ENCODE measurements at places on chromosomes 13 and 19. TPM values are rescaled to one million over a fixed set of nuclear protein-coding genes. Genes with fewer than 3 reads are reported as not detected.

DNA sequence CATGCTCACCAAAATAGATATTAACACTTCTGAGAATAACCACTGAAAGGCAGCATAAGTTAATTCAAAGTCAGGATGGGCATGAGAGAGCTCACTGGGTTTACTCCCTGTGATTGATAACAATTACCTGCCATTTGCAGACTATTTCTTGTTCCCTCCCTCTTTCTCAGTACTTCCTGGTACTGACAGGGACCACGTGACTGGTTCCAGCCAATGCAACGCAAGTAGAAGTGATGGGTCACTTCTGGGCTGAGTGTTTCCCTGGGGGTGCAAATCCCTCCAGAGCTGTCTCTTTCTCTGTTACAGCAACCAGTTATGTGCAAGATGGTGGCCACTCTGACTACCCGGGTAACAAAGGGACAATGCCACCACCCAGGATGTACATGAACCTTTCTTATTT lies 118.8 kb downstream of the EFNB2 start:
- no peak overlapping the region for H3K27ac ChIP-seq
- DNase-seq, result no peak
- no peak overlapping the region for H3K4me3 ChIP-seq
- H3K36me3 ChIP-seq, result no peaks in the 10 kb centered on the region
- H3K27me3 ChIP-seq, result no peaks in the 10 kb centered on the region

Gene SLC25A42
- 4.1 TPM for total RNA-seq

GRCh38 chr13:83117046-83117445 lies 765.2 kb downstream of the SLITRK1 start:
- no peaks in the 10 kb centered on the region for H3K36me3 ChIP-seq
- no peak overlapping the region for H3K27ac ChIP-seq
- no peak for DNase-seq
- H3K4me1 ChIP-seq, result no peaks in the 10 kb centered on the region

Gene FFAR3
- total RNA-seq, result not detected

DNA sequence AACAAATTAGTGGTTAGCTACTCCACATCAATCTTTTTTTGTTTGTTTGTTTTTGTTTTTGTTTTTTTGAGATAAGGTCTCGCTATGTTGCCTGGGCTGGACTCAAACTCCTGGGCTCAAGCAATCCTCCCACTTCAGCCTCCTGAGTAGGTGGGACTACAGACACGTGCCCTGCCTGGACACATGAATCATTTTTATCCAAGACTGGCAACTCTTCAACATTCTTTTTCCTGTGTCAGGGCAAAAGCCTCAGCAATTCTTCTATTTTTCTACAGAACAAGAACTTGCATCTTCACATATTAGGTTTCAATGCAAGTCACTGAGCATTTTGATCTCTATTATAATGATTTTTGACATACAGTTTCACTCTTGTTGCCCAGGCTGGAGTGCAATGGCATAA lies 76.8 kb upstream of the LRCH1 start:
- H3K27ac ChIP-seq, result no peak overlapping the region
- no peaks in the 10 kb centered on the region for H3K36me3 ChIP-seq
- H3K27me3 ChIP-seq, result no peaks in the 10 kb centered on the region
- DNase-seq, result no peak
- no peak overlapping the region for H3K4me3 ChIP-seq

Gene ZNF547
- total RNA-seq, result 2.0 TPM

Gene LRRC8E
- 3.4 TPM for total RNA-seq

- no peaks in the 10 kb centered on the region for H3K4me1 ChIP-seq
- H3K4me3 ChIP-seq, result no peak overlapping the region
- no peaks in the 10 kb centered on the region for H3K27me3 ChIP-seq
- DNase-seq, result no peak
These were observed 53.4 kb upstream of the KLF12 start for GRCh38 chr13:74187564-74187963.

GRCh38 chr13:97441368-97441767 lies 7.4 kb downstream of the RAP2A start:
- peaks cover 7% of the 10 kb centered on the region for H3K36me3 ChIP-seq
- no peaks in the 10 kb centered on the region for H3K4me1 ChIP-seq
- H3K27me3 ChIP-seq, result no peaks in the 10 kb centered on the region
- no peak overlapping the region for H3K27ac ChIP-seq
- no peak for DNase-seq

GRCh38 chr19:35299523-35300338 lies 7.8 kb downstream of the MAG start:
- peak; percentile 78 for DNase-seq
- H3K4me3 ChIP-seq, result no peak overlapping the region
- no peaks in the 10 kb centered on the region for H3K27me3 ChIP-seq

DNA sequence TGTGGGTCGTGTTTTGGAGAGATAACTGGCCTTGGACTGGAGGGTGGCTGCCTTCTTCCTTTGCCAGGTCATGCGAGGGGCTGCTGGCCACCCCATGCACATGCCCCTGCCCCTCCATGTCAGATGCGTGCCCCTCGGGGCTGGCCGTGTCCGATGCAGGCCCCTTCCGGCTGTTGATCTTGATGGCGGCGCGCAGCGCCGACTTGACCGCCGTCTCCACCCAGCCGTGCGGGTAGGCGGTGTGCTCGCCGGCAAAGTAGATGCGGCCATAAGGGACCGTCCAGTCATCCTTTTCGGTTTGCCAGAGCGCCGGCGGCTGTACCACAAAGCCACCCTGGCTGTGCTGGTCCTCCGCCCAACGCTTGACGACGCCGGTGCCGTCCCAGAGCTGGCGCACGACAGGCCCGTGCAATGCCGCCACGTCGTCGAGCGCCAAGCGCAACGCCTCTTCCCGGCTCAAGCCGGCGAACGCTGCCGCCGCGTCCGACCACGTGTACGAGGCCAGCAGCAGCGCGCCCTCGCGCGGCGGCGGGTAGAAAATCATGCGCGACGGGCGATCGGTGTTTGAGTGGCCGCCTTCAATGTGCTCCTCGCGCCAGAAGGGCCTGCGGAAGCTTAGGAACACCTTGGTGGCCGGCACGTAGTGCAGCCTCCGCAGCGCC lies 6.9 kb downstream of the IL4I1 start:
- H3K4me3 ChIP-seq, result peak overlapping the region; percentile 61
- peak; percentile 94 for DNase-seq
- H3K4me1 ChIP-seq, result peaks cover 8% of the 10 kb centered on the region
- H3K36me3 ChIP-seq, result no peaks in the 10 kb centered on the region

GRCh38 chr19:4877753-4878490 lies 10.5 kb upstream of the PLIN3 start:
- no peak for DNase-seq
- H3K36me3 ChIP-seq, result no peaks in the 10 kb centered on the region
- H3K4me1 ChIP-seq, result no peaks in the 10 kb centered on the region
- H3K27ac ChIP-seq, result peak overlapping the region; percentile 45

- no peak overlapping the region for H3K27ac ChIP-seq
- H3K4me3 ChIP-seq, result no peak overlapping the region
- DNase-seq, result no peak
- H3K27me3 ChIP-seq, result no peaks in the 10 kb centered on the region
- H3K36me3 ChIP-seq, result peaks cover 58% of the 10 kb centered on the region
These were observed 16.6 kb downstream of the PLIN4 start for GRCh38 chr19:4501691-4502090.

Gene FAM174C
- total RNA-seq, result 44.5 TPM

DNA sequence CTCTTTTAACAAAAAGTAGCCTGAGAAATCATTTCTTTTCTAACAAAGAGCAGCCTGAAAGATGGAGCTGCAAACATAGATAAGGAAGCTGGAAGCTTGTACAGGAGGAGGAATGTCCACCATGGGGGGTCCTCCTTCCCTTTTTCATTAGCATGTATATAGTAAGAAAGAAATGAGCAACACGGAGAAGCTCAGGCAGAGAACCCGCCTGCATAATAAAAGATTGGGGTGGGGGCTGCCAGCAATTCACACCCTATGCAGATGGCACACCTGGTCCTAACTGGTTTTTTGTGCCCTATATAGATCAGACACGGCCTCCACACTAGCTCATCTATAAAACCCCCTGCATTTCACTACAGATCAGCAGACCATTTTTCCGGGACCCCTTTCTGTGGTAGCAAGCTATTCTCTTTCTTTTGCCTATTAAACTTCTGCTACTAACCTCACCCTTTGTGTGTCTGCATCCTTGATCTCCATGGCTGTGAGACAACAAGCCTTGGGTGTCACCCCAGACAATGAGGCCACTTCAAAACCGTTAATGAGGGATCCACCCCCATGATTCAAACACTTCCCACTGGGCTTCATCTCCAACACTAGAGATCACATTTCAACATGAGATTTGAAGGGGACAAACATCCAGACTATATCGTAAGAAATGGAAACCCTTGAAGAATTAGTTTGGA lies 167.5 kb upstream of the FREM2 start:
- H3K27me3 ChIP-seq, result no peaks in the 10 kb centered on the region
- H3K27ac ChIP-seq, result peak overlapping the region; percentile 68
- no peaks in the 10 kb centered on the region for H3K36me3 ChIP-seq
- peak overlapping the region; percentile 37 for H3K4me3 ChIP-seq

DNA sequence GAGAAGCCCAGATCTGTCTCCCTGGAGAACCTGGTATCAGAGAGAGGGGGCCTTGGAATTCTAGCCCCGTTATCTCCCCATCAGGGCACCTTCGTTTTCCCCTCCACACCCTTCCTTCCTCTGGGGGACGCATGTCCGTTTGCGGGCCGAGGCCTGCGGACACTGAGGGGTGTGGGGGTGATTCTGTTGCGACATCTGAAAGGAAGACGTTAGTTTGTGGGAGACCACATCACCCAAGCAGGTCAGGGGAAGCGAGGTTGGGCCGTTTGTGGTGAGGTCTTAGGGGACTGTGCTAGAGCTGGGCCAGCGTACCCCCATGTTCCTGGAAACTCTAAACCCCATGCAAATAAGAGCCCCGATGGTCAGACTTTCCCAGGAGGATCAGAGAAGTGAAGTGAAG lies 3.7 kb upstream of the HSH2D start:
- H3K36me3 ChIP-seq, result no peaks in the 10 kb centered on the region
- no peak for DNase-seq
- no peaks in the 10 kb centered on the region for H3K4me1 ChIP-seq
- no peaks in the 10 kb centered on the region for H3K27me3 ChIP-seq

GRCh38 chr13:98619556-98619955 lies 42.6 kb upstream of the STK24 start:
- H3K27ac ChIP-seq, result no peak overlapping the region
- no peaks in the 10 kb centered on the region for H3K27me3 ChIP-seq
- H3K36me3 ChIP-seq, result no peaks in the 10 kb centered on the region
- H3K4me3 ChIP-seq, result no peak overlapping the region
- H3K4me1 ChIP-seq, result 0 out of 2 replicates have a peak, but pooled peaks cover 3% of the 10 kb centered on the region

- DNase-seq, result no peak
- H3K27me3 ChIP-seq, result no peaks in the 10 kb centered on the region
- H3K4me3 ChIP-seq, result no peak overlapping the region
These were observed 20.6 kb downstream of the FFAR2 start for GRCh38 chr19:35468637-35469036.

Gene CYP2A6
- not detected for total RNA-seq

DNA sequence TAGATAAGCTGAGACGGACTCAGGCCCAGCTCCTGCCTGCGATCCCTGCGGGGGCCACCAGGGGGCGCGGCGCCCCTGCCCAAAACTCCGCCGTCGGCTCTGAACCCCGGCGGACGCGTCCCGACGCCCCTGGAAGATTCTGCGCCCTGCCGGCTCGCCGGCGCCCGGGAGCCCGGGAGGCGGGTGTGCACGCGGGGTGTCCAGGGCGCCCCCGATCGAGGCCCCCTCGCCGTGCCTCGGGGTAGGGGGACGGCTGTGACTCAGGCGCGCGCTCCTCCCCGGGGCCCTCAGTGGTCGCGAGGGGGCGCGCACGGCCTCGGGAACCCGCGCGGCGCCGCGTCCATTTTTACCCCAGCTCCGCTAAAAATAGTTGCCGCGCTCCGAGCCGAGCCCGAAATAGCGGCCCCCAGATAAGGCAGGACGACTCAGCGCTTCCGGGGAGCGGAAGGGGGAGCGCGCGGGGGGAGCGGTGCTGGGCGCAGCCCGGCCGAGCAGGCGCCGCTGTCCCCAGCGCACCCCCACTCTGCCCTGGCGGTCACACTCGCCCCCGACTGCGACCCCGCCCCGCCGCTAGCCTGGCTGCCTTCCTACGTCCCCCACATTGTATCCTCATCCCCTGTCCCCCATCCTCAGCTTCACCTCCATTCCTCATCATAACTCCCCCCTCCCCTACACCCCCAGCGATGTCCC lies 16.0 kb upstream of the ERCC1 start:
- peak; percentile 95 for DNase-seq
- H3K27me3 ChIP-seq, result no peaks in the 10 kb centered on the region
- H3K4me1 ChIP-seq, result peaks cover 11% of the 10 kb centered on the region

DNA sequence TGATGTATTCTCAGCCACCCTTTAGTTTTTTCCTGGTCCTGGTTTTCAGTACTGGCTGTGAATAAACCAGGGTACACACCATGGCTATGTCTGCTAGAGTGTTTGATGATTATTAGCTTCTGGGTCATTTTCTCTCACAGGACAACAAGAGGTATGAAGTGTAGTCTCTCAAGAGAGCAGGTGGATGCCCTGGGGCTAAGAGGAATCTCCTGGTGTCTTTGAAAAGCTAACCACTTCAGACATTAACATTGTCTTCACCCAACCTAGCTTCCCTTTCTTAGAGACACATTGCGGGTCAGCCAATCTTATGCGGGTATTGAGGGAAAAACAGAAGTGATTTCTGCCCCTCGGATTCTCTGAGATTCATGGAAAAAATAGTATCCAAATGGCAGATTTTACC lies 1.6 kb downstream of the ZNF730 start:
- peak; percentile 33 for DNase-seq
- no peaks in the 10 kb centered on the region for H3K4me1 ChIP-seq
- peaks cover 23% of the 10 kb centered on the region for H3K36me3 ChIP-seq
- no peak overlapping the region for H3K27ac ChIP-seq
- H3K4me3 ChIP-seq, result peak overlapping the region; percentile 29
- H3K27me3 ChIP-seq, result no peaks in the 10 kb centered on the region

- H3K4me3 ChIP-seq, result no peak overlapping the region
- H3K27me3 ChIP-seq, result no peaks in the 10 kb centered on the region
- no peak for DNase-seq
- H3K36me3 ChIP-seq, result 0 out of 2 replicates have a peak, but pooled peaks cover 4% of the 10 kb centered on the region
- peaks cover under 1% of the 10 kb centered on the region for H3K4me1 ChIP-seq
- no peak overlapping the region for H3K27ac ChIP-seq
These were observed 7.8 kb downstream of the CIC start for GRCh38 chr19:42276821-42277220.

- peaks cover 16% of the 10 kb centered on the region for H3K4me1 ChIP-seq
- DNase-seq, result no peak
- no peaks in the 10 kb centered on the region for H3K27me3 ChIP-seq
- H3K4me3 ChIP-seq, result no peak overlapping the region
- H3K27ac ChIP-seq, result no peak overlapping the region
- H3K36me3 ChIP-seq, result no peaks in the 10 kb centered on the region
These were observed 27.4 kb downstream of the CEBPA start for GRCh38 chr19:33274663-33275558.

Gene LILRA1
- total RNA-seq, result not detected

Gene SEMA6B
- total RNA-seq, result 56.7 TPM

All from H1 (cell line).